ELF-1 (cell line): ENCODE measurements at places on chromosomes 3 and 15.
A peak's percentile ranks its signal among the peaks of the same experiment; 100 is the strongest.

GRCh38 chr3:103006526-103007183 is 571.8 kb downstream of the ZPLD1 start:
- no peak for DNase-seq

DNA sequence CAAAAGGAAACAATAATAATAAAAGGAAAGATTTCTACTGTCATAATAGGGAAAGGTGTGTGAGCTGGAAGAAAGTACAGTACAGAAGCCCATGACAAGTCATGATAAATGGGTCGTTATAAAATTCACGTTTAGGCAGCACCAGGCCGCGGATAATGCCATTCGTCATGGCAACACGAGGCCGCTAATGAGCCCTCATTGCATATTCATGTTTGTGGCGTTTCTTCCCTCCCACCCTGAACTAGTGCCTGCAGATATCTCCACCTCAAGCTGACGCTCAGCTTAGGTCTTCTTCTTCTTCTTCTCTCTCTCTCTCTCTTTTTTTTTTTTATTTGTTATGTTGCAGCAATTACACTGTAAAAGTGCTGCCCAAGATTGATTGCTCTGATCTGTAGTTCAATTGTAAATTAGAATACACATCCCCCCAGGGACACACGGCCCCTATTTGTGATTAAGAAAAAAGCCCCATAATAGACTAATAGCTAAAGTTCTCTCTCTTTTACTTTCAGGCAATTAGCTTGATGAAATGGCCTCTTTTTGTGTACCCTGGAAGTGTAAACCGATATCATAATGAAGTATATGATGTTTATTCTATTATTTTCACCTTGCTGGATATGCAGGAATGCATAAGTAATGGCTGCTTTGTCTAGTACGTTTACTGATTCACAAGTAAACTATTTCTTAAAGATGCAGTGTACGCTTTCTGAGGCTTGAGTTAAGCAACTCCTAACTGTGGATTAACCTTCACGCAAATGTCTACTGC is 61.9 kb upstream of the NR2F2 start:
- DNase-seq = peak; percentile 30

GRCh38 chr3:22231061-22231460 is 480.1 kb upstream of the ZNF385D start:
- DNase-seq = no peak

- no peak for DNase-seq
Measured at GRCh38 chr3:114128826-114129225, 50.0 kb downstream of the DRD3 start.

DNA sequence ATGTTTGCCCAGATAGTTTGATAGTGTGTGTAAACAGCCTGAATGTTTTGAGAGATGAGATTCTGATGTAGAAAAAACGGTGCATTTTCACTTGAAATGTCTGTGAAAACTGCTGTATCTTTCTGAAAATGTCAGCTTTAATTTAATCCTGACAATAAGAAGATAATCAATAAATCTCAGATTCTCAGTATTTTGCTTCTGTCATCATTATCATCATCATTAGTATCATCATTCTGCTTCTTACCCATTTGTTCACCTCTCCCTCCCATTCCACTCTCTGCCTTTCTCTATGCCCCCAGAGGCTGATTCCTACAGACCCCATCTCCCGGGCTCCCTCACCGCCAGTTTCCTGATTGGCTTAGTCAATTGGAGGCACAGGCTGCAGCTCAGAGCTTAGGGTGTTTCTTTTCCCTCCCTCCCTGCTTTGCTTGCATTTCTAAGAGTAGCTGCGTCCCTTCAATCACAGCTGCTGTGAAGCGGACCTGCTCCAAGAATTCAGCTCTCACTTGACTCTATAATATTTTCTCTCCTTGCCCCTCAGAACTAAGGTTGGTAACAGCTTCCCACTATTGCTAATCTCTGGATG is 8.2 kb upstream of the SNTN start:
- peak; percentile 8 for DNase-seq

DNA sequence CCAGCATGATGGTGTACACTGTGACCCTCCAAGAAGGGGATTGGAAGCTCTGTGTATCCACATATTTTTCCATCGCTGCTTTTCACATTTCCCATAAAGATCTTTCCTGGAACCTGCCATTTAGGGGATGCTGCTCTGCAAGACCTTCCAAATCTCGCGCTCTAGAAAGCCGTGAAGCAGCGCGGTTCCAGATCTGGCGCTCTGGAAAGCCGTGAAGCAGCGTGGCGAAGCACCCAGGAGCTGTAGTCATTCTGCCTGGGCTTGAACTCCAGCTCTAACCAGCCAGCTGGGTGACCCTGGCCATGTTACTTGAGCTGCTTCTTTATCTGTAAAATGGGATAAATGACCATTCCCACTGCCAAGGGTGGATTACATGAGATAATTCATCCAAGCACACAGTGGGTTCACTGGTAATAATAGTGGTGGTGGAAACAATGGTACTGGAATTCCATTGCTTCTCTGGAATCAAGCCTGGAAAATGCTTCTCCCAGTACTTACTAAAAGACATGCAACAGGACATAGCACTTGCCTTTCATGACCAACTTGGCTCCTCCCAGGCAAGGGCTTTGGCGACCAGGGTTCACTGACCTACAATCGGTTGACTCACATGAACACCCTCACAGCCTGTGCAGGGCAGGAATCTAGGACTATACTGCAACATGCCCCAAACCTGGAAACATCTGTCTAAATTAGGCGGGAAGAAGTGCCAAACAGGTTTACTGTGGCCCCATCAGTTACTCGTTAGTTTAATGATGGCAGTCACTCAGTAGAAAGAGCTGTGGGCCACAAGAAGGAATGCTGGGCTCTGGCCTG is 70.7 kb downstream of the XXYLT1 start:
- no peak for DNase-seq

DNA sequence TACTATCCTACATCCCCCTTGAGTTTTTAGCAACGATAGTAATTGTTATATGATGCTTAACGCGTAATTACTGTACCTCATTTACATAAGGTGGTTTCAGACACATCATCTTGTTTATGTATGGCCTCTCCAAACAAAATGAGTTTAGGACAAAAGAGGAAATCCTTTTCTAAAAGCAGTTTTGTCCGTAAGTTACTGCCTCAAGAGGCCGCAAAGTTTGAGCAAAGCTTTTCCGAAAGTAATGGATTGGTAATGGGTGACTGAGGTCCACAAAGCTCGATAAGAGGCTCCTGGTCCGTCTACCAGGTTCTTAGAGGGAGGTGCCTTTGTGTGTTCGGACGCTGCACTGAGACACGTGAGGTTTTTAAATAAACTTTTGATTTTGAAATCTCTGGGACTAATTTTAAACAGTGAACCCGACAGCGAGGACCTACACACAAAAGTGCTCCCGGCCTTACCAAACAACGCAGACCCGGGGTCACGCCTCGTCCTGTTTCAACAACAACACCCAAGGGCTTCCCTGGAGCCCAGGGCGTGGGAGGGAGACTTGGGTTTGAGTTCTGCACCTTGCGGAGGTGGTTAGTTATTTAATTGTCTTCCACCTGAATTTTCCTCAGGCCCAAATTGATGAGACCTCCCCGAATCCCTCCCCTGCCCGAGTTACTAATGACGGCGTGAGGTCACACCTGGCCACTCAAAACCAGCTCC is 456 bp upstream of the C15orf61 start:
- no peak for DNase-seq

GRCh38 chr3:45417930-45418847 is 29.8 kb downstream of the LARS2 start:
- no peak for DNase-seq

DNA sequence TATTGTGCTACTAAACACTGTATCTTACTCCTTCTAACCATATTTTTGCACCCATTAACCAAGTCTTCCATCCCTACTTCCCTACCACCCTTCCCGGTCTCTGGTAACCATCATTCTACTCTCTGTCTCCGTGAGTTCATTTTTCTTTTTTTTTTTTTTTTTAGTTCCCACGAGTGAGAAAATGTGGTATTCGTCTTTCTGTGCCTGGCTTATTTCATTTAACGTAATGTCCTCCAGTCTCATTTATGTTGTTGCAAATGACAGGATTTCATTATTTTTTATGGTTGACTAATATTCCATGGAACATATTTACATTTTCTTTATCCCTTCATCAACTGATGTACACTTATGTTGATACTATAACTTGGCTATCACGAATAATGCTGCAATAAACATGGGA is 31.7 kb downstream of the TJP1 start:
- no peak for DNase-seq

DNA sequence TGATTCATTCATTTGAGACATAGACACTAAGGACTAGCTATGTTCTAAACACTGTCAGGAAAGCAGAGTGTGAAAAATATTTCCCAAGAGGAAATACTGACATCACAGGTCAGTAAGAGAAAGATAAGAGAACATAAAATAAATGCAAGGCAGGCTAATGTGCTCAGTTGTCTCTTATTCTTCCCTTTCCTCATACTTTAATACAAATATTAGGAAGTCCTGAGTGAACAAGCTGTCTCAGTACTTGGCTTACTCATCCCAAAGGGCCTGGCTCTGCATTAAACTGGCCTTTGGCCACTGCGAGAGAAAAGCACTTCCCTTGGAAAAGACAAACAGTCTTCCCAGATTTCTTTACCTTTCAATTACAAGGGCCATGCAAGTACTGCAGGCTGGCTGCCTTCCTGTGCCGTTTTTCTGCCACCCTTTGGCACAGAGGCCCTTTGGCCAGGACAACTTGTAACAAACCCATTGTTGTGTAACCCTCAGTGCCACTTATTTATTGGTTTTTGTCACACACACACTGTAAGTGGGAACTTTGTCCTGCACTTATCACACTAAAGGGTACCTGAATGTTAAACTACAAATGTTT is 31.7 kb downstream of the EDC3 start:
- DNase-seq = no peak

- no peak for DNase-seq
Measured at GRCh38 chr3:84891851-84892250, 66.9 kb upstream of the CADM2 start.

- no peak for DNase-seq
Measured at GRCh38 chr3:127820826-127821313, 1.4 kb downstream of the MGLL start.

DNA sequence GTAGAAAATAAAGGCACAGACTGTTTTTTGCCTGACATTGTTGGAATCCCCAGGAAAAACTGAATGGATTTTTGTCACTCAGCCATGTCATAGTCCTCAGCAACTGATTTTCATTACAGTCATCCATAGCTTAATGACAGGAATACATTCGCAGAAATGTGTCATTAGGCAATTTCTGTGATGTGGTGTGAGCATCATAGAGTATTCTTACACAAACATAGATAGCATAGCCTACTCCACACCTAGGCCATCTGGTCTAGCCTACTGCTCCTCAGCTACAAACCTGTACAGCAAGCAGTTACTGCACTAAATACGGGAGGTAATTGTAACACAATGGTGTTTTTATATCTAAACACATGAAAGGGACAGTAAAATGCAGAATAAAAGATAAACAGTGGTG is 34.4 kb upstream of the FBN1 start:
- no peak for DNase-seq

DNA sequence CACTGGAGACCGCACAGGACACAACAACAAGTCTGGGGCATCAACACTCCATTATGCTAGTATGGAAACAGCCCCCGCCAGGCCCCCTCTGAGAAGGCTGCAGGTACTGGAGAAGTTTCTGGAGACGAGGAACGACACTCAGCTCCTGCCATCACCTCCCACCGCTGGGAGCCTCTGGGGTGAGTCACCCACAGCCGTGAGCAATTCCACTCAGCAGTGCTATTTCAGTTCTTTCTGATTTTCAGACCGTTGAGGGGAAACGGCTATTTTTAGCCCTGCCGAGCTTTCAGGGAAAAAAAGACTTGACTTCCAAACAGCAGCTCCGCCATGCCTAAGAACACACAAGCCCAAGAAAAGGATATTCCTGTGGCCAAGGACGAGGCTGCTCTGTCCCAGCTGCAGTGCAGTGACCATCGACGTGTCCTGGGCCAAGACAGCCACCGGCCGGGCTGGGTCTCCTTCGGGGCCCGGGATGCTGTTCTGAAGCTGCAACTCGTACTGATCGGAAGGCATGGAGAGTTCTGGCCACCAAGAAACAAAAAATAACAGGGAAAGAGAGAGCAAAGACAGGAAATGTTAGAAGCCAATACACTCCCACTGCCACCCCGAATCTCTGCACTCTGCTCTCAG is 40.8 kb downstream of the NUP210 start:
- DNase-seq = no peak

- DNase-seq = no peak
Measured at GRCh38 chr3:107988460-107989175, 102.2 kb downstream of the CD47 start.

DNA sequence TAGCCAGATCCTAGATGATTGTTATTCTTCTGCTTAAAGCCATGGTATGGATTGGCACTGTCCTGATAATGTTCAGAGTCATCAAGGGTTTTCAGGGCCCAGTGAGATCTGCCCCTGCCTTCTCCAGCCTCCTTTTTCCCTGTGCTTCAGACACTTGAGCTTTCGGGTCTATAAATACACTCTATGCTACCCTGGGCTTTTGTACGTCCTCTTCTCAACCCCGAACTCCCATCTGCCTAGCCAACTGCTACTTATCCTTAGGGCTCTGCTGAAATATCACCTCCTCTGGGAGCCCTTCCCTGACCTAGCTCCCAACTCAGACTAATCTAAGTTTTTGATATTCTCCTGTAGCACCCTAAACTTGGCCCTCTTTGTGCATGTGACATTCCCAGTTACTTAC is 115.3 kb downstream of the OPA1 start:
- DNase-seq = no peak

DNA sequence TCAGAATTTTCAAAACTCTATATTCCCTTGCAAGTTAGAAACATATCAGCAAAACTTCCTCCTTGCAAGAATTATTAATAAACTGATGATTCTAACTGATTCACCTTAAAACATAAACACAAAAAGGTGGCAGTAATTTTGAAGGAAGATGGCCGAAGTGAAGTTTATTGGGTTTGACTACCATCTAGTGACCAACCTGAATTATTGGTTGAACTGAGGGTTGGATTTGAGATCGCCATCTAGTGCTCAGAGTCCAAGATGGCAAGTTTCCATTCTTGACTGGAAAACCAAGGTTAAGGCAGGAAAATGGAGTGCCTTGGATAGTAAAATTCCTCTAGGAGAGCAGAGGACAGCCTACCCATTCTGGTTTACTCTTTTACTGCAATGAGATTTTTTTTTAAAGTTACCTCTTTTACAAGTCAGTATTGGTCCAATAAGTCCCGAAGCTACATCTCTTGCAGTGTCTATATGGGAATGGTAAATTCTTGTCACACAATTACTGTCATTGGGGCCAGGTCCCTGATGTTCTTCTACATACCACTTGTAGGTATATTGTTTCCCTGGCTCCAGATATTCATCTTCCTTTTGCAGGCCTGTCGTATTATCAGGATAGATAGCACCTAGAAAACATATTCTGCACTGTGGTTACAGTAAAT is 51.6 kb upstream of the CP start:
- peak; percentile 80 for DNase-seq

DNA sequence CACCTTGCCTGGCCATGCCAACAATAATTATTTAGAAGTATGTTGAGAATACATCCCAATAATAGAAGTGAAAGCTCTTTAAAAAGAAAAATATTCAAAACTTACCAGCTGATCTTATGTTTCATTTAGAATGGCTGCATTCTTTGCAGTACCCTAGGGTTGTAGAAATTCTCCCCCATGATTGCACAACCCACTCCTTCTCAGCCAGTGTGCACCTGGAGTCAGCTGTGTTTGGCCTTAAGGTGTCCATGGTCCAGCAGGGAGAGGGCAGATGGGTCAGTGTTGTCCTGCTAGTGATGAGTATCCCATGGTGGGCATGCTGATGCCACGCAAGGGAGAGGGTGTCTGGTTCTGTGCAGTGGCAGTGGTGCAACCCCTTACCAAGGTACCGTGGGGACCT is 117.3 kb downstream of the IGF1R start:
- no peak for DNase-seq
